Motor neuron (in vitro differentiated cells): ENCODE measurements at places on chromosomes 11 and 22. TPM values are rescaled to one million over a fixed set of nuclear protein-coding genes. Genes with fewer than 3 reads are reported as not detected.

Gene OVCH2
- not detected in 2 replicates for total RNA-seq

Gene OR52E8
- not detected in 2 replicates for total RNA-seq

Gene RASL10A
- not detected in 2 replicates for total RNA-seq

Gene FOLR3
- not detected in 2 replicates for total RNA-seq

Gene SCGB1C1
- not detected in 2 replicates for total RNA-seq

Gene GGT1
- 2.1 and 3.6 TPM in 2 replicates for total RNA-seq

Gene OR52I2
- 0.18 and 0.35 TPM in 2 replicates for total RNA-seq

Gene SLC22A6
- 3.9 and 4.4 TPM in 2 replicates for total RNA-seq

Gene TMEM126B
- 30.4 and 31.1 TPM in 2 replicates for total RNA-seq

- no peak for ATAC-seq
Observed at GRCh38 chr22:26577081-26577480, 12.9 kb downstream of the TPST2 start.

DNA sequence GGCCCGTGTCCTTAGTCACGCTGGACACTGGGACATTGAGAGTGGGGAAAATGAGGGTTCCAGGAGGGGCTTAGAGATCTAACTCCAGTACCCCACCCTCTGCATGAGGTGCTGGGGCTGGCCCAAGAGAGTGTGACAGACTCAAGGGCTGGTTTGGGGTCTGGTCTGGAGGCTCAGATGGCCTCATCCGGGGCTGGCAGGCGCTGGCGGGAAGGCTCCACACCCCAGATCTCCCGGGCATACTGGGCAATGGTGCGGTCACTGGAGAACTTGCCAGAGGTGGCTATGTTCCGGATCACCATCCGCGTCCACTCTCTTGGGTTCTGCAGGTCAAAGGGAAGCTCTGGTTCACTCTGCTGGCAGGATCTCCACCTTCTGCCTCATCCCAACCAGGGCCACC lies 2.5 kb upstream of the RASGRP2 start:
- no peak for ATAC-seq

GRCh38 chr11:130651066-130651855 lies 202.8 kb downstream of the ADAMTS15 start:
- ATAC-seq, result peak; percentile 6

GRCh38 chr11:959608-960007 lies 33.9 kb downstream of the AP2A2 start:
- ATAC-seq, result no peak

DNA sequence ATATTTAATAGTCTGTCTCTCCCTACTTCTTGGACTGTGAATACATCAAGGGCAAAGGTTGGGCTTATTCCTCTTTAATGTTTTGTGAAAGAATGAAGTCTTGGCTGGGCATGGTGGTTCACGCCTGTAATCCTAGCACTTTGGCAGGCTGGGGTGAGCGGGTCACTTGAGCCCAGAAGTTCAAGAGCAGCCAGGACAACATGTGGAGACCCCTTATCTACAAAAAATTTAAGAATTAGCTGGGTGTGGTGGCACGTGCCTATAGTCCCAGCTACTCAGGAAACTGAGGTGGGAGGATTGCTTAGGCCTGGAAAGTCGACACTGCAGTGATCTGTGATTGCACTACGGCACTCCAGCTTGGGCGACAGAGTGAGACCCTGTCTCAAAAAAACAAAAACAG lies 20.2 kb downstream of the RNF121 start:
- no peak for ATAC-seq

DNA sequence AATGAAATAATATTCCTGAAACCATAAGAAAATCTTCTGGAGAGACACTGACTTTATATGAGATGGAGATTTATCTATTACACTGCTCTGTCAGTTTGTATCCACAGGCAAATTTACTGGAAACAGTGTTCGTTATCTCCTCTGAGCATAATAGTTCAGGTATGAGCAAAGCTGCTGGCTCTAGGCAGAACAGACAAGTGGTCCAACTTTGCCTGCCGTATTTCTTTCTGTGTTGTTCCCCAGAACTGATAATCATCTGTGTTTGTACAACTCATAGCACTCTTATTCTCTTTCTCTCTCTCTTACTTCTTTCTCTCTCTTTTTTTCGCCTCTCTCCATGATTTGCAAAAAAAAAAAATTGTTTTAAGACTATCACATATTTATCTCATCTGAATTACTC lies 623.8 kb upstream of the CHORDC1 start:
- no peak for ATAC-seq

- ATAC-seq, result no peak
Observed at GRCh38 chr11:130151196-130151595, 8.4 kb upstream of the ST14 start.

DNA sequence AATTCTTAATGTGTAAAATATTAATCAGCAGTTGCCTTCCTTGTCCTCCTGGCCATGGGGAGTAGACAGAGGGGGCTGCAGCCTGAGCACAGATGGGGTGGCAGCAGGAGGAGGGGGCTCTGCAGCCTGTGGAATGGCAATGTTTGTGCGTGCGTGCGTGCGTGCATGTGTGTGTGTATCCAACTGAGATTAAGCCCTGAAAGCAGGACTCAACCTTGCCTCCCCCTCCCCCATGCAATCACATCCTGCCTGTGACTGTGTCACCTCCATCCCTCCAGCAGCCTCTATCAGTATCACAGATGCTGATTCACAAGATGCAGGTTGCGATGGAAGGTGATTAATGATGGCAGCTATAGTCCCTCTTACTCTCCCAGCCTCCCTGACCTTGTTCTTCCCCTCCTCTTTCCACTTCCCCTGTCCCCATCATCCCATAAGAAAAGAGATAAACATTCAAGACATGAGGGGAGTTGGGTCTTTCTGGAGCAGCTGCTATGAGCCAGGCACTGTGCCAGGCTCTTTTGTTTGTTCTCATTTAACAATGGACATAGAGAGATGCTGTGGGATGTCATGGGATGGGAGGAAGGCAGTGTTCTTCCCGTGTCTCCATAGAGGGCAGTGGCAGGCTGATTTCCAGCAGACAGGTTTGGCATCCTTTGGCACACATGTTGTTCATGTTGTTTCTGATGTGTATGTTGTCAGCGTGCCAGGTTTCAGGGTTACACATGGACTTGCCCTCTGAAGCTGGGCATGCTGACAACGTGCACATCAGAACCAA lies 43.8 kb upstream of the NECTIN1 start:
- ATAC-seq, result no peak

DNA sequence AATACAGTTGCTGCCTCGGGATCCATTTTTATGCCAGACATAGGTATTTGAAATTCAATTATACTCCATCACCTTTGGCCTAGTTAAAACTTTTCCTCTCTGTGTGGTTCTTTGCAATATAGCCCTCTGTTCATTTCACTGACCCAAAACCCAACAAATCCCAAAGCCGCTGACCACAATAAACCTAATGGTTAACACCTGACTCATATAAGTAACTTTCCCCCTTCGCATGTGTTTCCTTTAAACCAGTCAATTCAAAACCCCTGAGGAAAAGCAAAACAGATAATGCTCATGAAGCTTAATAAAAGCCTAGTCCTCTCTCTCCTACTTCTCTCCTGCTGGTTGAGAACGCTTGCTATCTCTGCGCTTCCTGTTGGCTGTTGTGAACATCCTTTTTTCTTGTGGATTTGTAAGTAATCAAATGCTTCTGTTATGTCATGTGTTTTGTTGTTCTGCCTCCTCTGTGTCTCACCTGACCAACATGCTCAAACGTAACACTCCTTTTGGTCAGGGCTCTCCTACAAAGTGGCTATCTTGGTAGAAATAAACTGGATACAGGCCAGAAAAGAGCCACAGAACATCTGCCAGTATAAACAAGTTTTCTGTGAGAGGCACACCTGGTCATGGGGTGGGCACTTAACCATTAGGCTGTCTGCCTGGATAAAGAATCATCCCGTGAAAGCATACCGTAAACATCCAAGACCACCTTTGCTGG lies 652.6 kb downstream of the METTL15 start:
- no peak for ATAC-seq

- peak; percentile 91 for ATAC-seq
Observed at GRCh38 chr22:35914665-35915476, 113.8 kb downstream of the RBFOX2 start.

DNA sequence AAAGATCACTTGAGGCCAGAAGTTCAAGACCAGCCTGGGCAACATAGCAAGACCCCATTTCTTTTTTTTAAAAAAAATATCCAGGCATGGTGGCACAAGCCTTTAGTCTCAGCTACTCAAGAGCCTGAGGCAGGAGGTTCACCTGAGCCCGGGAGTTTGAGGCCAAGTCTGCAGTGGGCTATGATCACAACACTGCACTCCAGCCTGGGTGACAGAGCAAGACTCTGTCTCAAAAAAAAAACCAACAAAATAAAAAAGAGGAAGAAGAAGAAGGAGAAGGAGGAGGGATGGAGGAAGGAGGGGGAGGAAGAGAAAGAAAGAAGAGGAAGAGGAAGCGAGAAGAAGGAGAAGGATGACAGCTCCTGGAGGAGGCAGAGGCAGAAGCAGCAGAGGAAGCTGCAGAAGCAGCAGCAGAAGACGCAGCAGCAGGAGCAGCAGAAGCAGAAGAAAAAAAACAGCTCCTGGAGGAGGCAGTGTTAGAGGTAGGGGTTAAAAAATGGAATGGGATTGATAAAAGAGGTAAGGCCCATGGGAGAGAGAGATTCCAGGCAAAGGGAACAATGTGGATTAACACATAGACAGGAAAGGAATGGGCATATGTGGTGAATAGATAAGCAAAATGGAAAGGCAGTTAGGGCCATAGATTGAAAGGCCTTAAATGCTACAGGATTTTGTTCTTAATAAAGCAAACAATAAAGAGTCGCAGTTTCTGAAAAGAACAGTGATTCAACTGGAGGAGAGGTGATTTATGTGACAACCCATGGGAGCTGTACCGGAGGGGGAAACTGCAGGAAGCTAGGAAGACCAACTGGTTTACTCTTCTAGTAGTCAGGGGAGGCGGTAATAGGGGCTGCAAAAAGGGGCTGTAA lies 10.9 kb downstream of the PRCP start:
- ATAC-seq, result peak; percentile 86

DNA sequence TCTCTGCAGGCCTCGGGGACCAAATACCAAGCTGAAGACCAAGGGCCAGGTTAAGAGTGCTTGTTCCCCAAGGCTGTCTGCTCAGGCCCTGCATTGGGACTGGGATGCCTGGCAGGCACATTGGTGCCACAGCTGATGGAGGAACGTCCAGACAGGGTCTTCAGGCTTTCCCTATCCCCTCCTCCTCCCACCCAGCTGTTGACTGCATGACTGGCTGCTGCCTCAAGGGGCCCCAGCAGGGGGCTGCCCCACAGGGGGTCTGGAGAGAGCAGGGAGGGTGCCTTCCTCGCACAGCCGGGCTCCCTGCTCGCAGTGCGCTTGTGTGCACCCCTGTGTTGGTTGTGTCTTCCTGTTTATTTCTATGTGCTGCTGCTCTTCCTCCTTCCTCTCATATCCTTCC lies 9.9 kb downstream of the RCOR2 start:
- ATAC-seq, result no peak

DNA sequence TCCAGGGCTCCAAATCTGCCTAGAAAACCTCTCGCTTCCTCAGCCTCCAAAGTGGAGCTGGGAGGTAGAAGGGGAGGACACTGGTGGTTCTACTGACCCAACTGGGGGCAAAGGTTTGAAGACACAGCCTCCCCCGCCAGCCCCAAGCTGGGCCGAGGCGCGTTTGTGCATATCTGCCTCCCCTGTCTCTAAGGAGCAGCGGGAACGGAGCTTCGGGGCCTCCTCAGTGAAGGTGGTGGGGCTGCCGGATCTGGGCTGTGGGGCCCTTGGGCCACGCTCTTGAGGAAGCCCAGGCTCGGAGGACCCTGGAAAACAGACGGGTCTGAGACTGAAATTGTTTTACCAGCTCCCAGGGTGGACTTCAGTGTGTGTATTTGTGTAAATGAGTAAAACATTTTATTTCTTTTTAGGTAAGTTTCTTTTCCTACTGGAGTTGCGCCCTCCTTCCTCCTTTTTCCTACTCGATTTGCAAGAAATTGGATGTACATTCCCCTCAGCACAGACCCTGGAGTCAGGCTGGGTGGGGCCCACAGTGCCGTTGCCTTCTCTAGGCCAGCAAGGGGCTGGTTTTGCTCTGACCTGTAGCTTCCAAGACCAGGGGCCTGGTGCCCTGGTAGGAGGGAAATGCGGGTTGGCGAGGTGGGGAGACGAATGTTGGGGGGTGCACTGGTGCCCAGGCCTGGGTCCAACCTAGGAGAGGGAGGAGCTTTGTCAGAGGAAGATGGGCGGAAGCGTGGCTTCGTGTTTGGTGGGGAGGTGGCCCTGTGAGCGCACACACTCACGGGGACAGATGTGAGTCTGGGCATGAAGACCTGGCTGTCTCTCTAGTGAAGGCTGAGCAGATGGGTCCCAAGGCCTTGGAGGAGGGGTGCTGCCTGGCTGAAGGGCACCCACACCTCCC lies 50.6 kb downstream of the ST14 start:
- ATAC-seq, result no peak

DNA sequence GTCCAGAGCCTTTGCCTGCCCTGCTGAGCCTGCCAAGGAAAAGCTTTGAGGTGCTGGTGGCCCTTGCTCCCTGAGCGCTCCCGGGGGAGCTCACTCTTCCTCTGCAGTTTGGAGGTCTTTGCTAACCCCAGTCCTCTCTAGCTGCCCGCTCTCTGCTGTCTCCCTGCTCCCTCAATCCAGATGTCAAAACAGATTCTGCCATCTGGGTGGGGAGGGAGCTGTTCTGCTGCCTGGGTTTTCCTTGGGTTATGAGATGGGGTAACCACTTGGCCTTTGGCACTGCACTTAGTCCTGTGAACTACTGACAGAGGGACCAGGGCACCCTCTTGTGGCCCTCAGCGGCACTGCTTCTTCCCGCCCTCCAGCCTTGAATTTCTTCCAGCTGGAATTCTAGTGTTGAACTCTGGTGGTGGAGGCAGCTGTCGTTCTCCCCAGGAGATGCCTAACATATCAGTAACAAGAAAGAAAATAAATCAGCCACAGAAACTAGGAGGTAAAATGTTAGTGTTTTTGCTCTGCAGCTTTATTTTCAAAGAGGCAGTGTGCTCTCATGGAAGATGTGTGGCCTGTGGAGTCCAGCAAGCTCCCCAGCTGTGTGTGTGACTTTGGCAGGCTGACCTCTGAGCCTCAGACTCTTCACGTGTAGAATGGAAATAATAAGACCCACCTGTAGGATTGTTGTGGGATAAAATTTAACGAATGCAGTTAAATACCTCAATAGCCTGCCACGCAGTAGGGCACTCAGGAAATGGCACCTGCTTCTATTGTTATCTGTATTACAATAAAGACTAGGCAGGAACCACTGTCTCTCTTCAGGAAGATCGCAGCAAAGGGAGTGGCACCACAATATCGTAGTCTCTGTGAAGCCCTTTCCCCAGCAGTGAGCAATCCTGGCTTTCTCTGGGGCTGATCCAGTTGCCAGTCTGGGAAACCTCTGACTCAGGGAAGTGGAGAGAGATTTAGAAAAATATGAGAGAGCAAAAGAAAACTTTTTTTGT lies 23.4 kb downstream of the ARFGAP2 start:
- ATAC-seq, result peak; percentile 78
